ENCODE measurements at places on chromosomes 4 and X.

DNA sequence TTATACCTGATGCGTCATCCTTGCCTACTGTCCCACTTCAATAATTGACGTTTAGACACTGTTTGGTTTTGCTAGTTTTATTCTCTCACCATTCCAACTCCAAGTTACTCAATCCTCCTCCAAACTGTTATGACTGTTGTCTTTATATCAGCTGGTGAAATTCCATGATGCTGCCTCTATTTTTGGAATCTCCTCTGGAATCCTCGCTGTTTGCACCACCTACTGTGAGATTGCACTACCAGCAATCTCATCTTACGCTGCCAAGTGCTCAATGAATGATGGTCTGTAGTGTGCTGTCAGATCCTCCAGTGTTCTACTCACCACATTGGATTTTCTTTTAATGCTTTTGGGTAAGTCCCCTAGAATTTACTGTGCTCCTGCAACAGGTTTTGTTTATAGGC lies 13.2 kb upstream of the PCDH18 start:
- DNase-seq: no peak

DNA sequence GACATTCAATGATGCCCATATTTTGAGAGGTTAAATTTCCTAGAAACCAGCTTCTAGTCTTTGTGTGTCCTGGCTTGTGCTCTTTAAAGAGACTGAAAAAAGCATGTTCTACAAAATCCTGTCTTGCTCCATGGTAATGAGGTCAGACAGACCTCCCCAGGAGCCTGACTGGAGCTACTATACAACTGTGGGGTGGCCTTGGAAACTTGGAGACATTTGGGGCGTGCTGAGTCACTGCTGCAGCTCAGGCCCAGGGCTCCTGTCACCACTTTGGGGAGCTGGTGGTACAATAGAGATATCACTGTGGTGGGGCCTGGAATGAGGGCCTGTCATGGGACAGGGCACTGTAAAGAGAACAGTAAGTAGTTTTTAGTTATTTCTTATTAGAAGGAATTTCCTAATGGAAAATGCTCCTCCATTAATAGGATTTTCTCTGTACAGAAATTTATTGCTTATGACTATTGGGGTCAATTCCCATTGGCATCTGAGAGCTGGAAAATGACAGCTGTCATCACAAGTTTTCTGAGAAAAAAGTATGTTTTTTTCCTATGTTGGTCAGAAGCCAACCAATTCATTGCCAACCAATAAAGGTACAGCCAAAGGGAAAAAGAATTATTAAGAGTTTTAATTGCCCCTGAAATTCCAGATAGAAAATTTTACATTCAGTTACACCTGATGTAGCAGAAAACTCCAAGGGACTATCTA lies 207.4 kb upstream of the JADE1 start:
- peak; percentile 50 for DNase-seq

DNA sequence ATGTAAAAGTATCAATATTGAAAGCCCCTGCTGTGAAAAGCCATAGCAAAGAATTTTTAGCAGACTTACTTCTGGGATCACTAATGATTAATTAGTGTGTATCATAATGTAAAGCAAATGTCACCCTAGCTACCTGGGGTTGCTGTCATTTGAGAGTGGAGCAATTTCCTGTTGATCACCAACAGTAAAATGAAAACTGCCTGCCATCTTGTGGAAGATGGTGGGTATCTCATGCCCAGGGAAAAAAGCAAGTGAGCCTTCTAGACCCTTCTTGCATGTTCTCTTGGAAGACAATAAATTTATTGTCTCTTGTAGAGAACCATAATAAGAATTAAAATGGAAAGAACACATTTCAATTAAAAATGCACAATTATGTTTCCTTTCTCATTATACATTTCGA lies 360.2 kb downstream of the ZIC3 start:
- DNase-seq: no peak

GRCh38 chr4:150863456-150863855 lies 151.6 kb downstream of the LRBA start:
- no peak for DNase-seq

DNA sequence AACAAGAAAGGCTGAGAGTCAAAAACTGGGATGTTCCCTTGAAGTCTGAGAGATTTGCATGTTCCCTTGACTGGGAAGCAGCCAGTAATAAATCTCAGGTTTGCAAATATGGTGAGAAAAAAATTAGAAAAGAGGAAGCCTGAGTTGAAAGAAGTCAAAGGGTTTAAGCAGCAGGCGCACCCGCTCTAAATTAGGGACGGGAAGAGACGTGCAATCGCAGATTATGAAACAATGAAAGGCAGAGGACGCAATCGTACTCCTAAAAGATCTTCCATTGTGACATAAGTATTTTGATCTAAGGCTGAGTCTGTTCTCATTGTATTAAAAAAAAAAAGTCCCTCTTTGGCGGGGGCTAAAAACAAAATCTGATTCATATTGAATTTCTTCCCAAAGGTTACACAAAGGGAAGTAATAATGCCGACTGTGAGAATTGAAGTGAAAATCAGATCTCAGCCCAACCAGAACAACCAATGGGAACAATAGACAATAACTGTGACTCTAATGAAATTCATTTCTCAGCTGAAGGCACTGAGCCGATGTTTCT lies 28.2 kb downstream of the SAT1 start:
- no peak for DNase-seq

DNA sequence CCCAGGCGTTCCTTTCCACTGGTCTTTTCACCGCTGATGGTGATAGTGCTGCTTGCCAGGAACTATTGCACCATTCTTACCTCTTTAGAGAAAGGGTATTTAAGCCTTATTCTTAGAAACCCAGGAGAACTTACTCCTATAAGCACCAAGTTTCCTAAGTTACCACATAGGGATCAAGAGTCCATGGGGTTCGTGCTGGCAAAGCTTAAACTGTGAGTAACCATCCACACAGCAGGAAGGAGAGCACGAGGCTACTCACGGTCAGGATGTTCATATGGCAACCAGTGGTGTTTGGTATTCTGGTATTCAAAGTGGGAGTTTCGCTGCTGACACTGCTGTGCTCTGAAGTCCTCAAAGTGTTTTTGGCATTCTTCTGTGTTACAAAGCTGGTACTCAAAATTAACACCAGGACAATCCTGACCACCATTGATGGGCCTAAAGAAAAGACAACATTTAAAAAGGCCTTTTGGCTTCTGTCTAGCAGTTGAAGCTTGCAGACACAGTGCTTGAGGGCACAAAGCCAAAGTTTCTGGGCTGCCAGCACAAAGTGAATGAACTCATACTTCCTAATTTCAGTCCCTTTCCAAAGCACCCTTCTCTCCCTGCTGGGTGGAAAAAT lies 256.9 kb downstream of the ADAMTS3 start:
- DNase-seq: peak; percentile 32

GRCh38 chr4:150495550-150495949 lies 86.4 kb upstream of the MAB21L2 start:
- no peak for DNase-seq

- no peak for DNase-seq
Observed at GRCh38 chr4:142917678-142918077, 71.6 kb upstream of the INPP4B start.

DNA sequence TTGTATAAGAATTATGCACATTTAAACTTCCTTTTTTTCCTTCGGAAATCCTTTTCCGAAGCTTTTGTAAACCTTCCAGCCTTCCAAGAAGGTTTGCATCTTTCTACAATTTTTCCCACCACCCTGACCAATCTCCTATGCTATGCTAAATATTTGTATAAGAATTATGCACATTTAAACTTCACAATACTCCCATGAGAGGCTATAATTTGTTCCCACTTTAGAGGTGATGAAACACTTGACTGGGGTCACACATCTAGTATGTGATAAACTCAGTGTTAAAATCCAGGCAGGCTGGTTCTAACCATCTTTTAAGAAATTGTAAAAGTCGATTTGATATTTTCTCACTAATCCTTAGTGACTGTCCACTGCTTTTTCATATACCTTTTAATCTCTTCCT lies 22.1 kb downstream of the NUDT6 start:
- DNase-seq: no peak

GRCh38 chrX:48897157-48897624 lies 377 bp downstream of the TIMM17B start:
- DNase-seq: peak; percentile 27

DNA sequence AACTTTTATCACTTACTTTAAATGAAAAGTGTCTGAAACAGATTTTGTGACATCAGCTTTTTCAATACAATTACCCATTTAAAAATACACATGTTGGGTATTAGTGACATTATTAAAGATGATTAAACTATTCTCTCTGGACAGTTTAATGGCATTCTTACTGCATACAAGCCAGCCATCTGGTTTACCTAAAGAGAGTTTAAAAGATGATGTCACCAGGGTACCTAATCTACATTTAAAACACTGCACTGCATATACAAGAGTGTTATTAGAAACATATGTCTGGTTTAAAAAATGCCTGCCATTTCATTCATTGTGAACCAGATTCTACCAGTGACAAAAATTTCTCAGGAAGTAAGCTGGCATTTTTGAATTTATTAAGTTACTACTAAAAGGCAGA lies 919.1 kb downstream of the ADGRL3 start:
- DNase-seq: no peak

GRCh38 chr4:1043651-1044468 lies 32.4 kb downstream of the FGFRL1 start:
- peak; percentile 97 for DNase-seq

GRCh38 chrX:12975670-12975965 lies 708 bp downstream of the TMSB4X start:
- no peak for DNase-seq

- DNase-seq: no peak
Observed at GRCh38 chr4:187516224-187516623, 479.3 kb upstream of the ZFP42 start.

- no peak for DNase-seq
Observed at GRCh38 chrX:49000636-49001035, 1.4 kb downstream of the GRIPAP1 start.

DNA sequence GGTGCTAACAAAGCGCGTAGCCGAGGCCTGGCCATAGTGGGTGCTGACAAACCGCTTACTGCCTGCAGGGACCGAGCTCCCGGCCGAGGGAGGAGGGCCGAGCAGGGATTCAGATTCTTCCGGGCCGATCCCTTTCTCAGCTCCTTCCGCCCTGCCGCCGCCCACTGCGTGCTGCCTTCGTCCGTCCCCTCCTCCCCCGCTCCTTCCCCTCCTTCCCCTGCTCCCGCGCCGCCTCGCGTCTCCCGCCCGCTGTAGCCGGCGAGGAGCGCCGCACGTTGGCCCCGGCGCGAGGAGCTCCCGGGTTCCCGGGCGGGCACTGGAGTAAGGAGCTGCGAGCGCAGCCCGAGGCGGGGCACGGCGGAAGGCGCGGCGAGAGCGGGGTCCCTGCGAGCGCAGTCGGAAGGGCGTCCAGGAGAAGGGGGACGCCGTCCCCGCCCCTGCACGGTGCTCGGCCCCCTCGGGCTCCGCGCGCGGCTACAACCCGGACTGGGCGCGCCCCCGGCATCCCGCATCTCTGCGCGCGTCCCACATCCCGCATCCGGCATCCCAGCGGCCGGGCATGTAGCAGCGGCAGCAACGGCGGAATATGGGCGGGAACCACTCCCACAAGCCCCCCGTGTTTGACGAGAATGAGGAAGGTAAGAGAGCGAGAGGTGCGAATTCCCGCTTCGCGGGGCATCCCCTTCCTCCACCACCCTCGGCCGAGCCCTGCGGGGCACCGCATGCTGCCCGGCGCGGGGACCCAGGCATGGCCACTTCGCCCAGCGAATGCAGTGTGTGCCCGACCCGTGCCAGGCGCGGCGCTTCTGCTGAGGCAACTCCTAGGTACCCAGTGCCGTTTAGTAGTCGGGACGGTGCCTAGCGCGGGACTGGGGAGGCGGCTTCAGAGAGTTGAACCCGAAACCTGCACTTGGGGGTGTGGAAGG lies at the start of gene STK32B:
Gene STK32B, plus strand, starts transcription at position 203 of the 926 bp plus-strand sequence.
- DNase-seq: peak; percentile 62

DNA sequence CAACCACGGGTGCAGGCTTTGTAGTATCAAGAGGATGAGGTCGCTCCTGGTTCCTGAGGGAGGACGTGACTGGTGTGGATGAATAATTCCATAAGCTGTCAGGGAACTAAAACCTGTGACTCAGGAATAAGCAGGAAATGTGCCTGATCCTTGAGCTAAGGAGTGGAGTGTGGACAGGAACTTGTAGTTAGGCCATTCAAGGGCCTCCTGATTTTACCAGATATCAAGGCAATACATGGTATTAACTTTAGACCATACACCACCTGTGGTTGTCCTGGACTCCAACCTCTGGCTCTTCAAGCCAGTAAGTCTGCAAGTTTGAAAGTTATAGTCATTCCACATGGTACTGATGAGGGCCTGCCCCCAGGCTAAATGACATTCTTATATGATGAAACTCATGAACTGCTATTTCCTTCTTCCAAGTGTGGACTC lies 12.1 kb upstream of the ING2 start:
- DNase-seq: no peak

DNA sequence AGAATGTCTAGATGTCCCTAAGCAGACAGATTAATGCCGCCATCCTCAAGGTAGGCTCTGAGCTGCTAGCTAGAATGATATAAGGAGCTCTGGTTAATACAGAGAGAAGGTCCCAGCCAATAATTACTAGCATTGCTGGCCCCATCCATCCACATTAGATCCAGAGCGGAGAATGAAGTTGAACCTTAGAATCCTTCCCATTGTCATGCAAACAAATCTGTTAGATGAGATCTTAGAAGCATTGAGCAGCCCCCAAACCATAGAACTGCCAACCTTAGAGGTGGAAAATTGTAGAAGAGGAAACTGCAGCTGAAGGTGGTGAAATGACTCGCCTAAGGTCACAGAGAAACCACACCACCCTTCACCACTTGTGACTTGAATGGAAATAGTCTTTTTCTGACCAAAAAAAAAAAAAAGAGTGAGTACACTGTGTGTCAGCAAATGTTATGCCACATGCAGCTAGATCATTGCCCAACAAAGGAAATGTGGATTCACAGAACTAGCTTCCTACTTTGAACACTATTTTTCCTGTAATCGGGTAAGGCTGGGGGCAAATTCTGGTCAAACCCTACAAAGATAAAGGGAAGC lies 162.1 kb downstream of the SMIM20 start:
- no peak for DNase-seq

- peak; percentile 10 for DNase-seq
Observed at GRCh38 chr4:158783785-158784184, 15.0 kb downstream of the FNIP2 start.

GRCh38 chr4:182212211-182212761 lies 30.9 kb upstream of the TENM3 start:
- DNase-seq: no peak

DNA sequence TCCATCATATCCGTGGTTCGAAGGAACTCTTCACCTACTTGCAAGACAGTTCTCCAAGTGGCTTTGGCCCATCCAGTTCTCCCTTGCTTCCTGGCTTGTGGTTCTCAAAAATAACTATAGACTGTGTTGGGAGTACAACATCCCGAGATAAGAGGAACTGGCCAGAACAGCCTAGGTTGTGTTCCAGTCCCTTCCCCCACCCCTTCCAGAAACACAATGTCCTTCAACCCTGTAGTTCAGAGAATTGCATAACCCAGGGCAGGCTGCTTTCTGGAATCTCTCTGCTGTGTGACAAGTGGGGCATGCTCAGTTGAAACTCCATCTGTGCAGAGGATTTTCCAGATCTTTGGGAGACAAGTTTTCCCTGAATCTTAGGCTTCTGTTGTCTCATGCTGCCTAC lies 206.5 kb downstream of the PCDH10 start:
- no peak for DNase-seq

- no peak for DNase-seq
Observed at GRCh38 chr4:110527156-110527555, 51.2 kb downstream of the ENPEP start.

GRCh38 chr4:3405176-3405575 lies 36.6 kb upstream of the HGFAC start:
- DNase-seq: no peak

GRCh38 chr4:97457253-97457652 lies 686.0 kb downstream of the STPG2 start:
- peak; percentile 19 for DNase-seq

- DNase-seq: no peak
Observed at GRCh38 chrX:66200855-66201795, 37.1 kb downstream of the HEPH start.
